ENCODE measurements at places on chromosomes 1 and 21.

DNA sequence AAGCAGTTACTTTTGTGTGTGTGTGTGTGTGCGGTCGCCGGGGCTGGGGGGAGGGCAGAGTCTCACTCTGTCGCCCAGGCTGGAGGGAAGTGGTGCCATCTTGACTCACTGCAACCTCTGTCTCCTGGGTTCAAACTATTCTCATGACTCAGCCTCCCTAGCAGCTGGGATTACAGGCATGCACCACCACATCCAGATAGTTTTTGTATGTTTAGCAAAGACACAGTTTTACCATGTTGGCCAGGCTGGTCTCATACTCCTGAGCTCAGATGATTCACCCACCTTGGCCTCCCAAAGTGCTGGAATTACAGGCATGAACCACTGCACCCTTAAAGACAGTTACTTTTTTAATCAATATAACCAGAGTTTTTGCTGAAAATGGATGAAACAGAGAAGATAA lies 207.0 kb downstream of the PTPRC start:
- no peak for DNase-seq

DNA sequence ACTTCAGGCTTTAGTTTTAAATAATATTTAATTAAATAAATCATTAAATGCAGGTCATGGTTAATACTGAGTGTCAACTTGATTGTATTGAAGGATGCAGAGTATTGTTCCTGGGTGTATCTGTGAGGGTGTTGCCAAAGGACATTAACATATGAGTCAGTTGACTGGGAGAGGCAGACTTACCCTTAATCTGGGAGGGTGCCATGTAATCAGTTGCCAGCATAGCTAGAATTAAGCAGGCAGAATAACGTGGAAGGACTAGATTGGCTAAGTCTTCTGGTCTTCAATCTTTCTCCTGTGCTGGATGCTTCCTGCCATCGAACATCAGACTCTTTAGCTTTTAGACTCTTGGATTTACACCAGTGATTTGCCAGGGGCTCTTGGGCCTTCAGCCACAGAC lies 85.3 kb downstream of the MAP3K21 start:
- no peak for DNase-seq

GRCh38 chr1:87963556-87963955 lies 634.9 kb downstream of the LMO4 start:
- no peak for DNase-seq

DNA sequence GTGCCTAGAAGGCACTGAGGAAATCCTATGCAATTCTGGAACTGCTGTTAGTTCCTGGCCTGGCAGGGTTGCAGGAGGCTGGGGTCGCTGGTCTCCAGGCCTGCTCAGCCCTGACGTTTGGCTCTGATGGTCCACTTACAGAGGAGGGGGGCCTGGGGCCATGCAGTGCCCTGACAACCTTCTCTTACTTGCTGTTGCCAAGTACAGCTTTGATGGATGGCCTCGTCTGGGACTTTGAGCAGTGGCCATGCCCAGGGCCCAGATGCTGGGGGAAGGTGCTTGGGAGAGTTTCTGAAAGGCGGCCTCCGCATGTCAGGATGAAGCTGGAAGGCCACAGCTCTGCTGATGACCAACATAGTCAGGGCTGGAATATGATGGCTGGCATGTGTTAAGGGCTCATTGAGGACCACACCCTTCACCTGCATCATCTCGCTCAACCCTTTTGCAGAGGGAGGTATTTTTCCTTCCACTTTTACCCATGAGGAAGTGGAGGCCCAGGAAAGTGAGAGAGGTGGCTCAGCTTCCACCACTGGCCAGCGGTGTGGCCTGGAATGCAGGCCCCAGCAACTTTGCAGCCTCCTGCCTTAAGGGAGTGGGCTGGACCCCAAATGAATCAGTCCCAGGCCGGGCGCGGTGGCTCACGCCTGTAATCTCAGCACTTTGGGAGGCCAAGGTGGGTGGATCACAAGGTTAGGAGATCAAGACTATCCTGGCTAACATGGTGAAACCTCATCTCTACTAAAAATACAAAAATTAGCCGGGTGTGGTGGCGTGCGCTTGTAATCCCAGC lies 34.7 kb upstream of the LRRC3 start:
- DNase-seq: no peak

DNA sequence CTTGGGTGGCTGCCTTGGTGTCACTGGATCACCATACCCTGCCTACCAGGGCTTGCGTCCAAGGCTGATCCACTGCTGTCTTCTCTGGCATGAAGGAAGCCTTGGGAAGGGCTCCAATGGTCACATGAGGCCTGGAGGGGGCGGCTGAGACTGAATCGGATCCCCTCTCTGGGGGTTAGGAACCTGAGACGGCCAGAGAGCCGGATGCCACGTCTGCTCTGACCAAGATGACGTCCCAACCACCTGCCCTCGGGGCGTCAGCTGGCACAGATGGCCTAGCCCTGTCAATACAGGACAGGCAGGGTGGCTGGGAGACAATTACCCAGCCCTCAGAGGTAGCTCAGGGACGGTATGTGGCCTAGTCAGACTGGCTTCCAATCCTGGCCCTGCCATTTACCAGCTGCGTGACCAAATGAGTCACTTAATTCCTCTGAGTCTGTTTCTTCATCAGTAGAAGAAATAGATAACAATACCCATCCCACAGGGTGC lies 5.4 kb downstream of the TRIM62 start:
- DNase-seq: no peak

DNA sequence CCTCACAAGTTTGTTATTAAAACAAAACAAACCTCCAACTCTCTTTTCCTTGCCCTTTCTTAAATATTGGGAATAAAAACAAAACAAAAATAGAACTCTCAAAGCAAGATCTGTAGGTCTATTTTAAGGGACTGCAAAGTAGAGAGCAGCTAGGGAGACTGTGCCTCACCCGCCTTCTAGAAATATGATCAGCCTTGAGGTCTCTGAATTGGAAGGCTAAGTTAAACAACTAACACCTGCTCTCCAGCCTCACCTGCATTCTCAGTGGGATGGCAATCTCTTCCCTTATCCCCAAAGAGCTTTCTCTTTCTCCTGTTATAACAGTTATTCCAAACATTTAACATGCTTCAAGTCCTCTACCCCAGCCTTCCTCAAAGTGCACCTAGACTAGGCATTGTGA lies 75.5 kb upstream of the TNR start:
- no peak for DNase-seq

DNA sequence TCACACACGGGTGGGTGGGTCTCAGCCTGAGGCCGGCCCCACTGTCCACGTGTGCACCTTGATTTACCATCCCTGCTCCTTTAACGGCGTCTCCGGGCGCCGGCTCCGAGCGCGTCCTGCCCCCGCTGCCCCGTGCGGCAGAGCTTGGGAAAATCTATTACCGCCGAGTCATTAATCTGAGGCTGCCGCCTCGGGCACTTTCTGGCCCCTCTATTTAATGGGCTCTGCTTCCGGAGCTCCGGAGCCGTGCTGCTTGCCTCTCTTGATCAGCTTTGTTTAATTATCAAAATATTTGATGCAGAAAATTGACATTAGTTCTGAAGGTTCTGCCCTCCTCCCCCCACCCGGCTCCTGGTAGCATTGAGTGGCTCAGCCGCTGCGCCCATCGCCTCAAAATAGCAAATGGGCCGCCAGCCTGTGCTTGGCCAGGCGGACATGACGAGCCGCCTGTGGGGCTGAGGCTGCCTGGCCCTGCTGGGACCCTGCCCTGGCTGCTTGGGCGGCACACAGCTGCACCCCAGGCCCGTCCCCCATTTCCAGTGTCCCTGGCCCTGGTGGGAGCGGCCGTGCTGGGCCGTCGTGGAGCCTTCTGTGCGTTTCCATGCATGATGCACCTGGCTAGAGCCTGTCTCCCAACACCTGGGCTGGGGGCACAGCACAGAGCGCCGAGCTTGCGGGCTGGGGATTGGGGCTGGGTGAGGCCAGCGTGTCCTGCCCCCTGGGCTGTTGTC lies 81.6 kb upstream of the TTC34 start:
- no peak for DNase-seq

- DNase-seq: no peak
Measured at GRCh38 chr1:210272666-210273065, 40.1 kb downstream of the SERTAD4 start.

DNA sequence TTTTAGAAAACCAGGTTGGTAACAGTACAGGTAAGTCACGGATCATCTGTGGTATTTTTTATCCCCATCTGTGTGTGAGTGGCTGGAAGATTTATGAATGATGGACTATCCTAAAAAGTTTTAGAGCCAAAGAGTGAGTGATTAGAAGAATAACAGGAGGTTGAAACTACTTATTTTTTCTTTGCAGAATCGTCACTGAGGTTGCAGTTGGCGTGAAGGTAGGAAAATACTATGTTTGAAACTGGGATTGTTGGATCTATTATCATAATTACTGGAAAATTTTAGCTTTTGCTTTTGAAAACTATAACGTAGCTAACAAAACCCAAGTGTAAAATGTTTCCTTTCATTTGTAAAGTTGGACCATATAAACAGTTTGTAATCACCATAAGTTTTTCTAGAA lies 1.8 kb downstream of the PTBP2 start:
- DNase-seq: no peak

- DNase-seq: no peak
Measured at GRCh38 chr1:203508463-203509073, 14.6 kb downstream of the OPTC start.

- no peak for DNase-seq
Measured at GRCh38 chr1:59689730-59690129, 125.0 kb upstream of the HOOK1 start.

- no peak for DNase-seq
Measured at GRCh38 chr1:26530410-26530894, 891 bp downstream of the RPS6KA1 start.

GRCh38 chr1:75083223-75083622 lies 51.0 kb upstream of the LHX8 start:
- DNase-seq: no peak

DNA sequence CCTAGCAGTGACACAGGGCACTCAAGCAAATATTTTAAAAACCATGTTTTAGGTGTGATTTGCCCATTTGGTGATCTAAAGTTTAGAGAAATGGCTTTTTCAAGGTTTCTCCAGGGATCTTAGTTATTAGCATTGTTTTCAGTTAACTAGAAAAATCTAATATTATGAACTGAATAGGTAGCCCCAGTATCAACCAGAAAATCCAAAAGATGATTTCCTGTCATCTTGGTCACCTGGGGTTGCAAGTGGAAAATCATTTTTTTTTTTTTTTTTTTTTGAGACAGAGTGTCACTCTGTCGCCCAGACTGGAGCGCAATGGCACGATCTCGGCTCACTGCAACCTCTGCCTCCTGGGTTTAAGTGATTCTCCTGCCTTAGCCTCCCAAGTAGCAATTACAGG lies 106.6 kb upstream of the FMN2 start:
- DNase-seq: no peak

DNA sequence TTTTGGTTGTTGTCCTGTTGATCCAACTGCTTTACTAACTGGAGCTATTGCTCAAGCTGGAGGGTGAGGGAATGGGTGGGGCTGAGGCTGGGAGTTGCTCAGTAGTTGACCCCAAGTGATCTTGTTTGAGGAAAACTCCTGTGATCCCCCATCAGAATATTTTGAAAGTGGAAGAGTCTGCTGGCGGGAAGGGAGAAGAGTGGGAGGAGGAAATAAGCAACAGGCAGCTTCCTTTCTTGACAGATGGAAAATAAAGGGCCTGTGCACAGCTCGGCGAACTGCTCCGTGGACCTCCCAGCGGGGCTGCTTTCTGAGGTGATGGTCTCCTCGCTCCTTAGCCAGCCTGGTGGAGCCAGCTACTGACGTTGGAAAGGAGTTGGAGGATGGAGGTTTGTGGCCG lies 199.1 kb upstream of the LMO4 start:
- DNase-seq: no peak

- DNase-seq: no peak
Measured at GRCh38 chr1:70084314-70084915, 121.0 kb downstream of the LRRC40 start.

- no peak for DNase-seq
Measured at GRCh38 chr1:204932573-204932909, 61.9 kb downstream of the NFASC start.

- DNase-seq: no peak
Measured at GRCh38 chr1:230858918-230859729, 9.2 kb downstream of the C1orf198 start.

GRCh38 chr1:225468270-225469020 lies 40.6 kb upstream of the LBR start:
- DNase-seq: no peak

- DNase-seq: no peak
Measured at GRCh38 chr1:3063379-3064295, 5.4 kb upstream of the PRDM16 start.

DNA sequence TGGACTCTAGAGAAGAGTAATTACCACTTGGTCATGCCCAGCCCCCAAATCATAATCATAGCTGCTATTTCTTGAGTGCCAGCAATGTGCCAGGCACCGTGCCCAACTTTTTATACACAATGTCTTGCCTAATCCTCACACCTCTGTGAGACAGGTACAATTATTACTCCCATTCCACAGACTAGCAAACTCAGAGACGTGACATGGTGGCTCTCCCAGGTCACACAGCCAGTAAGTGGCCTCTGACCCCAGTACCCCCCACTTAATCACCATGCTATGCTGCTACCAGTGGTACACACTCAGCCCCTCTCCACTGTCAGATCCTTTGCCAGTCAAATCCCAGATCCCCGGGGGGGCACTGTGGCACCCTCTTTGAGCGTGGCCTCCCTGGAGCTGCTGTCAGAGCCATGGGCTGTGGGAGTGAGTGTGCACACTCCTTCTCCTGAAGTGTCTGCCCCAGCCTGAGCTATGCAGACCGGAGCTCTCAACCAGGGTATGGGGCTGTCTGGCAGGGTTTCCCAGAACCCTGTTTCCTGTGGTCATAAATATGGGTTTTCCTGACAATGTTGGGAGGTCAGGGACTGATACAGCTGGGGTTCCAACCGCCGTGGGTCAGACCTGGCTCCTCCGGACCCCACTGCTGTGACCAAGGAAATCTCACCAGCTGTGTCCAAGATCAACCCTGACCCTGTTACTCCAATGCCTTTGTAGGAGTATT lies 51.8 kb downstream of the LACTBL1 start:
- no peak for DNase-seq

DNA sequence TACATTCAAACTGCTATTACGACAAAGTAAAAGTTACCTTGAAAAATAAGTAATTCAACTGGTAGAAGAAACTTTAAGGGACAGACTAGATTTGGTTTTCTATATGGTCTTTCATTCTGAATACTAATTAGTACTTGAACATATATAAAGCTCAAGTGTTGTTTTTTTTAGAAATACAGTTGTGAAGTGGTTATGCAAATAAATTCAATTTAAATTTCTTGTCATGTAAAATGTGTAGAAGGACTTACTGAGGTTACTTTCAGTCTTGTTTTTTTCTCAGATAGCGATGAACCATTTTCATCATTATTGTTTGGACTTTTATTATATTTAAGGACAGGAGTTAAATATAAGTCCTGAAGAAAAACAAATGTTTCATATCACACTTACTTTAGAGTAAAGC lies 24.4 kb downstream of the HS2ST1 start:
- DNase-seq: no peak

GRCh38 chr1:16026723-16027484 lies 5.1 kb downstream of the CLCNKA start:
- DNase-seq: no peak

- DNase-seq: no peak
Measured at GRCh38 chr1:205003358-205004131, 39.5 kb upstream of the CNTN2 start.

DNA sequence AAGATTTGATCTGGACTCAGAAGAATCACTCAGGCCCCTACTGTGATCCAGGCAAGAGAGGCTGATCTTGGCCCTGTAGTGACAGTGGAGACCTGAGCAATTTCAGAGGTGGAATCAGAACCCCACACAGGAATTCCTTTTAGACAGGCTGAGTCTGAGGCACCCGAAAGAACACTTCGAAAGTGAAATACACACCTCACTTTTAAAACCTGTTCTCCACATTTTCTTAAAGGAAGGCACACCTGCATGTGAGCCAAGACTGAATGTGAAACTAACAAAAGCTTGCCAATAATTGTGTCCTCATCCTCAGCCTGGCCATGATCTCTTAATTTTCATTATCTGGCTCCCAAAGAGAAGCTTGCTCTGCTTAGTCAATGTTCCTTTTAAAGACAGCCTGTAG lies 32.2 kb downstream of the SIPA1L2 start:
- no peak for DNase-seq

Measured in DMS153 (cell line).